Activated T-helper 17 cell treated with anti-CD3 and anti-CD28 coated beads, Interleukin-2, amount 50 U/mL, for 72 hours (primary cell): ENCODE measurements at places on chromosomes 4 and X. TPM values are rescaled to one million over a fixed set of nuclear protein-coding genes. Genes with fewer than 3 reads are reported as not detected.

DNA sequence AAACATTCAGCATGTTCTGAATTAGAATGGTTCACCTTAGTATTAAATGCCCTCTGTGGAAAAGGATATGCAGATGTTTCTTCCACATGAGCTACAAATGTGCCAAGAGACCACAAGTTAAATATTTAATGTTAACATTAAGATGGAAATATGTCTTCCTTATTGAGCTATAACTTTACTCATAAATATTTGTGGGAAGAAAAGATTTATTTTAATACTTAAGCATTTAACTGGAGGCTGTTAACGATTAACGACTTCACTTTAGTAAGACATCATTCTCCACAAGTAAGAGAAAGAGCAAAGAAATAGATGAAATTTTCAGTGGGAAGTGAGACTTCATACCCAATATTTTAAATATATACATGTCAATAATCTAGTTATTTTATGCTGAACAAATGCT is 1046.0 kb upstream of the GRID2 start:
- no peak for ATAC-seq

DNA sequence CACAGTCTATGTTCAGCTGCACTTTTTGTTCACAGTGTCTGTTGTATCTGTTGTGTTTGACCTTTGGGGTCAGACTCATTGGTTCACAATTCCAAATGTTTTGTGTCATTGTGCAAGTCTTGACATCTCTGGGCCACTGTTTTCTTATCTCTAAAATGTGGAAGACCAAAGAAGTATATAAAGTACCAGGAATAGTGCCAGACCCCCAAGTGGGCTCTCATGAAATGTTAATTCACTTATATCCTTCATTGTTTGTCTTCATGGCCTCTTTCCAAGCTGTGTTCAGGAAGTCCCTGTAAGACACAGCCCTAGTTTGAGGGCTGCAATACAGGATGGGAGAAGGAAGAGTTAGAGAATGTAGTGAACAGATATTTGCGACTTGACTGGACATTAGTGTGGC is 468.3 kb upstream of the BOD1L1 start:
- no peak for ATAC-seq

DNA sequence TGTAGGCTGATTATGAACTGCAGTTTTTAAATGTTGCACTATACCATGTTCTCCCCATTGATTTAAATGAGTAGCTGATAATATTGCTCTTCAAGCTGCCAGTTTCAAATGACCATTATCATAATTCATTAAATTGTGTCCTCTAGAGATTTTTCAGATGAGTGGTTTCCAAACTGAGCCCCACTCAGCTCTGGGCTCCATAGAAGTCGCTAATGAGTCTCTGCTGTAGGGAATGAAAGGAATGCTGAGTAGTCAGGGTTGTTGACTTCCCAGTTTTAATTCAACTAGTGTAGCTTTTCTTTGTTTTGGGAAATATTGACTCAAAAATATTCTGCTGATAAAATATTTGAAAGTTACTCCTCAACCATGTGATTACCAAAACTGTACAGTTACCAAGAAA is 1081.1 kb downstream of the ARAP2 start:
- no peak for ATAC-seq

GRCh38 chr4:100023800-100024199 is 73.7 kb upstream of the H2AZ1 start:
- ATAC-seq, result no peak

DNA sequence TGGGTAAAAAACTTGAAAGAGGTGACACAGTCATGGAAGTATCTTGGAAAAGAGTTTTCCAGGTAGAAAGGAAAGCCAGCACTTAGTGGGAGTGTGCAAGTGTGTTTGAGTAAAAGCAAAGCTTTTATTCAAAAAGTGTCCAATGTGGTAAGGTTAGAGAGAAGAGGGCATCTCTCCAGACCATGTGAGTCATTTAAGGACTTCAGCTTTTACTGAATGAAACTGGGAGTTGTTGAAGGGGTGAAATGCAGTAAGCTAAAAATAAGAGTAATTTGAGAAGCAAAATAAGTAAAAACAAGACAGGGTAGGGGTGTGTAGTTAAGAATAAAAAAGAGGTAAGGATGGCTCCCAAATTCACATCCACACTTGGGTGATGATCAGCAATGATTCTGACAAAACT is 238.9 kb downstream of the SLC7A11 start:
- peak; percentile 24 for ATAC-seq

DNA sequence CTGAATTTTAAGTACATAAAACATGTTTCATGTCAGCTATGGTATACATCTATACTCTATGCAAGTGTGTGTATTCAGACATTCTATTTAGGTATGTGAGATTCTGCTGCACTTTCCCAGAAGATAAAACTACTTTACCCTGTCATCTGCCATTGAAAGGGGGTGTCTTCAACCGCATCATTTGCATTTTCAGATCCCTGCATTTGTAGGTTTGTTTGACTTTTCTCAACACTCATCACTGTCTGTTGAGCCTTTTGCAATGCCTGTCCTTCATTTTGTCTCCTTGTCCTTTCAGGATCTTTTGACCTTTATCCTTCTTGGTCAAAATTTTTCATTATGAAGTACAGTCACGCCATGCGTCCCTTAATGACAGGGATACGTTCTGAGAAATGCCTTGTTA is 103.5 kb downstream of the TMA16 start:
- no peak for ATAC-seq

DNA sequence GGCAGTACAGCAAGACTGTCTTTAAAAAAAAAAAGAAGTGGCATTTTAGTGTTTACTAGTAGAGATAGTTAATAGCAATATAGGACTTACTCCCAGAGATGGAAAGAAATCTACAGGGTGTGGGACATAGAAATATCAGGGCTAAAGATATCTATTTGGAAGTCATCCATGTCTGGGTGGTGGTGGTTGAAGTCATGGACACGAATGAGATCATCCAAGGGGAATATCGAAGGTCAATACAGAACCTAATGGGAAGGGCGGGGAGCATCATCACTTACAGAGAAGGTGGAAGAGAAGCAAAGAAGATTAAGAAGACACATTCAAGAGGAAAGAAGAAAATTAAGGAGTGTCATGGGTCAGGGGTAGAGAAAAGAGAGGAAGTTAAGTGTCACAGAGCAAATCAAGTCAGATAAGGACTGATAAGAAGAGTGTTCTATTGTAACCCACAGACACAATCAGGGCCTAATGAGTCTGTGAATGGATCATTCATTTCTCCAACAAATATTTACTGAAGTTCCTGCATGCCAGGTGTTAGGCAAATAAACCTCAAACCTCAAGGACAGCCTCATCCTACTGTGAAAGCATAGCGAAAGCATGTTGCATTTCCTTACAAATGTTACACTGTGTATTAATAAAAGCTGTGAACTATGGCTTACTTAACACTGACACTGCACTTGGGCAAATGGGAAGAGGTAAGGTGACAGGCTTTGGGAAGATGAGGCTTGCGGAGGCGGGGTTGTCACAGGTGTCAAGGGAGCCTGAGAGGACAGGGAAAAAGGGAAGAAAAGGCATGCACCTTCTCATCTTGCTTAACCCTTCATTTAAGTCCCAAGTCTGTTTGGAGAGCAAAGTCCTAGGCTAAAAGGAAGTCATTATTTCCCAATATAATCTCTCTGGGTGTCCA is 65.3 kb downstream of the ELOVL6 start:
- no peak for ATAC-seq

- ATAC-seq, result no peak
Measured at GRCh38 chr4:5479518-5480060, 228.8 kb downstream of the EVC2 start.

GRCh38 chr4:55172694-55173287 is 47.4 kb upstream of the KDR start:
- no peak for ATAC-seq

- peak; percentile 64 for ATAC-seq
Measured at GRCh38 chr4:83644677-83645659, 109.1 kb downstream of the GPAT3 start.

DNA sequence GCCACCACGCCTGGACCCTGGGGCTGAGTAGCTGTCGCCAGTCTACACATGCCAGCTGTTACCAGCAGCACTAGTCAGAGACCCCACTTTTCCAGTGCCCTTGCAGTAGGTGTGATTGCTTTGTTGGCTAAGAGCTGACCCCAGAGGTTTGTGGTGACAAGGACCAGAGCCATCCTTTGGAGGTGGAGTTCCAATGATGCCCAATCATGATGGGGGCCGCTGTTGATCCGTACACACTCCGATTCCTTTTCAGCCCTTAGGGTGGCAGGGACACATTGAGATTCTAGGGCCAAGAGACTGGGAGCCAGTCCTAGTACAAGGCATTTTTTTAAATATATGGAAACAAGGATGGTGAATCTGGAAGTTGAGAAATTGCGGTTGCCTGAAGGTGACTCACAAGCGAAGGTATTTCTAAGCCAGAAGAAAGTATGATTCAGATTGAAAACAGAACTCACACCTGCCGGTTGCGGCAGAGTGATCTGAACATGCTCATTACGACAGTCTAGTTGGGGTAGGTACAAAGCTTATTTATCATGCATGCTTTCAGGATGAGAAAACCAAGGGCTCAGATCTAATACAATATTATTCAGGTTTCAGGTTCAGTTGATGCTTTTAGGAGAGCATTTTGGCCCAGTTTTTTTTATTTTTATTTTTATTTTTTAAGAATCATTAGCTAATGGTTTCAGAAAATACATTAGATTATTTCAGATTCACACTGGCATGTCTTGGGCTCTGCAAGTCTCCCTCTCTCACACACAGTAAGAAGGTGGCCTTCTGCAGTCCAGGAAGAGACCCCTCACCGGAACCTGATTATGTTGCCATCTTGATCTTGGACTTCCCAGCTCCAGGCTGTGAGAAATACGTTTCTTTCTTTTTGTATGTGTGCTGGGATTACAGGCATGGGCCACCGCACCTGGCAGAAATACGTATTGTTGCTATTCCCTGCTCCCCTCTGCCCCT is 43.4 kb downstream of the SHROOM2 start:
- peak; percentile 92 for ATAC-seq

- no peak for ATAC-seq
Measured at GRCh38 chr4:156191044-156191781, 237.5 kb upstream of the CTSO start.

DNA sequence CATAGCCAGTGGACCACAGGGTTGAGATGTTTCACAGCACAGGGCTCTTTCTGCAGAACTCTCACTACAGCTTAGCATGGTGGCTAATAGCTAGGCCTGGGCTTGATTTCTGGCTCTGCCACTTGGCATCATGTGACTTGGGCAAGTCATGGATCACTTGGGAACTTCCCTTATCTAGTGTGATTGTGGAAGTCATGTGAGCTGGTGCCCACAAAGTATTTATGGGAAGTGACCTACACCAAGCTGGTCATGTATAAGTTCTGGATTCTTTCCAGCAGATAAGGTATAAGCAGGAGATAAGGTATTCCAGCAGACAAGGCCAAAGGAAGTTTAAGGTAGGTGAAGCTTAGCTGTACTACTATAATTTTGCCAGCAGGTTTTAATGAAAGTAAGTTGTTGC is 61.0 kb downstream of the REELD1 start:
- ATAC-seq, result no peak

DNA sequence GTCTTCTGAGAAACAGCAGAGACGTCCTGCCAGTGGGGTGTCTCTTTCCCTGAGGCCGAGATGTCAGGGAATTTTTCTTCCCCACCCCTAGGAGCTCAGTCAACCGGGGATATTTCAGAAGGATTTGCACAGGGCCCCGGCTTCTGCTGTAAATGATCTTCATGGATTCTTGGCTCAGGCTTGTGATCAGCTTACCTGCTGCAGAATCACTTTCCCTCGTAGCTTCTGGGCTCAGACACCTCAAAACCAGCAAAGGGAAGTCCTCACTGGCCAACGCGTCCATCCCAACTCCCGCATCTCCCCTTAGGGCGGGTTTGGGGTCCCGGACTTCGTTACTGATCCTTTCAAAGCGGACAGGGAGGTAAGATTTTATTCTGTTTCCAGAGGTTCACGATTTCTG is 212.7 kb downstream of the SHOX start:
- ATAC-seq, result no peak

DNA sequence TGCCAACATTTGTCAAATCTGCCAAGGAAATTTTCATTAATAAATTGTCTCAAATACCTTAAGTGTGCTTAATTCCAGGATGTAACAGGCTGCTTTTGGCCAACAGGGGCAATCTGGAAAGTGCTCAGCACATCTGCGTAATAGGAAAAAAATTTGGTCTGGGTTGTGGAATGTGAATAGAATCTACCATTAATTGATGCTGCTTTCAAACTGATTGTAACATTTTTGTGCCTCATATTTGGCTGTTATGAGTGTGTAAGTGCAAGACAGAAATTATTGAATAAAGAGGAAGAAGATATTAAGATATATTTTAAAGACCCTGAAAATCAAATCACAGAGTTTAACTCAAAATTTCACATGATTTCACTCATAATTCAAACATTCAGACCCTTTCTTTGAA is 41.1 kb downstream of the REELD1 start:
- ATAC-seq, result no peak

DNA sequence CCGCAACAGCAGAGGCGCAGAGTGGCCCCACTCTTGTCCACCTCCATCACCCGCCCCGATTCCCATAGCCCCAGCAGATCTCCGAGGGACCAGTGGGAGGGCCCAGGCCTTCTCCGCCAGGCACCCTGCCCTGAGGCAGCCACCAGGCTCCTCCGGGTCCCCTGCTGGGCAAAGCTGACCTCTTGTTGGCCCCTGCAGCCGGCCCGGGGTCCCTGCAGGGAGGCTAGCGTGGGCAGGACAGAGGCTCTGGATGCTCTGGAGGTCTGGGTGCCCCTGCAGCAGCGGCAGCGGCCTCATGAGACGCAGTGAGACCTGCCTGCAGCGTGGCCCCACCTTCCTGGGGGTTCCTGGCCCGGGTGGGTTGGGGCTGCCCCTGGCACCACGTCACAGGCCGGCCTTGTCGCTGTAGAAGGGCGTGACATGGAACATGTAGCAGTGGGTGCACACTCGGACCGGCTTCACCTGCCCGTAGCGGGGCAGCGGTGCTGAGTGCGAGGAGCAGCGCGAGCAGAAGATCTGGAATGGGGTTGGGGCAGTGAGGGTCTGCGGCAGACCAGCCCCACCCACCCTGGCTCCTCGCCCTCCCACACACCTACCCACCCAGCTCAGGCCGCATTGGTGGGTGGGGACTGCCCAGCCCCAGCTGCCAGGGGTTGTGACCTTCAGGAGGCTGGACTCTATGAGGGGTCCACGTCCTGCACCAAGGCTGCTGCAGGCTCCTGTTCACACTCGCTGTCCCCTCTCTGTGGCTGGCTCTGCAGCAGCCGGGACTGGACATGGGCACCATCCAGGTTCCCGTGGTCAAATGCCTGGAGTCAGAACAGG is 8.6 kb upstream of the MXD4 start:
- no peak for ATAC-seq

- ATAC-seq, result no peak
Measured at GRCh38 chrX:13923845-13924244, 105.8 kb downstream of the GEMIN8 start.

GRCh38 chr4:184884883-184885282 is 59.1 kb upstream of the ACSL1 start:
- ATAC-seq, result no peak

- ATAC-seq, result no peak
Measured at GRCh38 chr4:21113496-21114223, 413.4 kb downstream of the PACRGL start.

MEPE gene
- not detected for total RNA-seq

ATP2B3 gene
- not detected for total RNA-seq

TBC1D25 gene
- 19.4 TPM for total RNA-seq

TMEM271 gene
- not detected for total RNA-seq

CLDN22 gene
- not detected for total RNA-seq

CXCL13 gene
- total RNA-seq, result 0.19 TPM

TMEM31 gene
- not detected for total RNA-seq

QRFPR gene
- not detected for total RNA-seq

MID1 gene
- total RNA-seq, result 0.30 TPM
